Activated CD4-positive, alpha-beta T cell treated with anti-CD3 and anti-CD28 coated beads for 36 hours (primary cell): ENCODE measurements at places on chromosomes 16 and 17. TPM values are rescaled to one million over a fixed set of nuclear protein-coding genes. Genes with fewer than 3 reads are reported as not detected.

Gene SCIMP
- total RNA-seq, result not detected

Gene MYH2
- total RNA-seq, result not detected

Gene CCDC47
- 82.3 TPM for total RNA-seq

Gene CES4A
- total RNA-seq, result 13.5 TPM

Gene YPEL2
- total RNA-seq, result 4.3 TPM

Gene ZNF385C
- 0.30 TPM for total RNA-seq

Gene SMIM36
- total RNA-seq, result not detected

Gene HSD17B2
- not detected for total RNA-seq

Gene TP53TG3B
- 0.37 TPM for total RNA-seq

Gene MGAT5B
- total RNA-seq, result not detected

Gene HOXB9
- 1.9 TPM for total RNA-seq

Gene MPRIP
- total RNA-seq, result 131 TPM

Gene RUNDC3A
- 0.11 TPM for total RNA-seq

Gene RNF222
- total RNA-seq, result not detected

Gene RNF43
- total RNA-seq, result 0.71 TPM

Gene CASKIN2
- 2.9 TPM for total RNA-seq

Gene SALL1
- total RNA-seq, result not detected

Gene ALOX15
- not detected for total RNA-seq

Gene KRT23
- not detected for total RNA-seq

Gene GNGT2
- total RNA-seq, result 27.3 TPM

Gene ANKRD40CL
- total RNA-seq, result not detected

Gene EPX
- total RNA-seq, result not detected

Gene TBC1D3I
- total RNA-seq, result not detected

Gene PRDM7
- total RNA-seq, result not detected

Gene ABCC11
- 0.35 TPM for total RNA-seq

Gene CHST5
- 0.40 TPM for total RNA-seq

Gene SLC6A4
- total RNA-seq, result not detected

Gene KRT40
- total RNA-seq, result not detected

Gene CD79B
- 19.8 TPM for total RNA-seq

Gene CES5A
- total RNA-seq, result not detected

Gene NKD1
- total RNA-seq, result 3.1 TPM

Gene CACNA1H
- 0.98 TPM for total RNA-seq

Gene HOXB4
- 1.1 TPM for total RNA-seq

Gene INCA1
- total RNA-seq, result 0.18 TPM

Gene SLC35G6
- not detected for total RNA-seq

Gene RAB26
- 0.21 TPM for total RNA-seq

Gene CCL3
- total RNA-seq, result 287 TPM

Gene C17orf100
- total RNA-seq, result 1.6 TPM

Gene DNASE1L2
- 0.51 TPM for total RNA-seq

Gene PPM1E
- not detected for total RNA-seq

Gene OTOA
- 0.07 TPM for total RNA-seq

Gene CORO1A
- 997 TPM for total RNA-seq

Gene GP2
- total RNA-seq, result not detected

Gene AIPL1
- total RNA-seq, result not detected

Gene FBXL19
- total RNA-seq, result 23.7 TPM

Gene MYH13
- not detected for total RNA-seq

Gene OR4D1
- 0.27 TPM for total RNA-seq

Gene TMEM204
- 12.6 TPM for total RNA-seq

Gene MYO1C
- total RNA-seq, result 21.7 TPM

Gene MLST8
- total RNA-seq, result 61.3 TPM

Gene SEPTIN12
- not detected for total RNA-seq

Gene ASPHD1
- 3.2 TPM for total RNA-seq

Gene CIAO3
- total RNA-seq, result 31.9 TPM

Gene DUSP3
- 23.4 TPM for total RNA-seq

Gene PMP22
- 0.16 TPM for total RNA-seq
